ENCODE measurements at places on chromosomes 3 and 15. TPM values are rescaled to one million over a fixed set of nuclear protein-coding genes. Genes with fewer than 3 reads are reported as not detected.

CAV3 gene
- not detected for total RNA-seq

SQOR gene
- total RNA-seq, result 50.1 TPM

XYLB gene
- 8.8 TPM for total RNA-seq

KLF13 gene
- 33.0 TPM for total RNA-seq

TM6SF1 gene
- total RNA-seq, result 0.83 TPM

SEMA3G gene
- 0.13 TPM for total RNA-seq

SLC12A1 gene
- not detected for total RNA-seq

GMNC gene
- total RNA-seq, result 0.07 TPM

PCLAF gene
- 18.4 TPM for total RNA-seq

SYNM gene
- total RNA-seq, result 24.0 TPM

THOC7 gene
- total RNA-seq, result 43.2 TPM

CYP1A2 gene
- not detected for total RNA-seq

CELF6 gene
- 0.23 TPM for total RNA-seq

PIK3R4 gene
- total RNA-seq, result 31.5 TPM

GHSR gene
- not detected for total RNA-seq

UTS2B gene
- total RNA-seq, result 0.53 TPM

IMPG2 gene
- 0.33 TPM for total RNA-seq

GASK1A gene
- total RNA-seq, result 0.69 TPM
